ENCODE measurements at places on chromosomes 5 and 9.

GRCh38 chr9:130542457-130543228 lies 36.7 kb upstream of the FUBP3 start:
- DNase-seq = no peak

GRCh38 chr9:121604242-121604641 lies 47.2 kb upstream of the DAB2IP start:
- DNase-seq = no peak

DNA sequence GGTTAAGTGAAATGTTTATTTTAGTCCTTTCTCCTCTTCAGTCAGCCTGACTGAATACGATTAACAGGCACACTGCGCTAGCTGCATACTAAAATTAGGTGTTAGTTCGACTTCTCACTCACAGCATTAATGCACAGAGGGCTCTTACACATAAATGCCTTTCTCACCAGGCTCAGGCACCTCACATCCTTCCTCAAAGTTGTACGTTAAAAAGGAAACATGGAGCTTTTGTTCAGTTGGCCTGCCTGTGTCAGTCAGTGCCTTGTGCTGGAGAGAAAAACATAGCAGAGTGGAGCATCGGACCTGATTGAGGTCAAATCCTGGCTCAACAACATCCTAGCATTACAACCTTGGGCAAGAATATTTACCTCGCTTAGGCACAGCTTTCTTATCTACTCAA lies 236.0 kb upstream of the ZNF462 start:
- no peak for DNase-seq

- DNase-seq = no peak
These were observed 68.4 kb downstream of the PAM start for GRCh38 chr5:102823441-102823874.

- DNase-seq = no peak
These were observed 85.6 kb downstream of the GADD45G start for GRCh38 chr9:89690334-89690912.

DNA sequence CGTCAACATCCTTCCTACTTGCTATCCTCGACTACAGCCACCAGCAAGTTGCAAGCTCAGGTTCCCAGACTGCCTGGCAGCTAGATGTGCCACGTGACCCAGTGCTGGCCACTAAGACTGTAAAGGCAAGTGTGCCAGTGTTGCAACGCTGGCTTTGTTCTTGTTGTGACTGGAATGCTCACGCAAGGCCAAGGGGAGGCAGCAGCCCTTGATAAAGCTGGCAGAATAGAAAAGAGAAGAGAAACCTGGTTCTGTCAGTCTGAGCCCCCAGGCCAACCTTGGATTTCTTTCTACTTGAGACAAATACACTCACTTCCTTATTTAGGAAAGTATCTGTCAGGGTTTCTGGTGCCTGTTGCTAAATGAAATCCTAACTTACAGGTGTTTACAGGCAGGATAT lies 113.0 kb downstream of the KLHL3 start:
- no peak for DNase-seq

- DNase-seq = no peak
These were observed 148.9 kb downstream of the DOCK2 start for GRCh38 chr5:169785771-169786618.

GRCh38 chr5:14445576-14446290 lies 135.9 kb upstream of the OTULINL start:
- DNase-seq = no peak

GRCh38 chr5:158841481-158842276 lies 258.0 kb downstream of the EBF1 start:
- no peak for DNase-seq

- DNase-seq = no peak
These were observed 13.5 kb upstream of the DRD1 start for GRCh38 chr5:175457466-175457865.

GRCh38 chr9:89591274-89592212 lies 13.3 kb upstream of the GADD45G start:
- DNase-seq = no peak

- DNase-seq = no peak
These were observed 479.5 kb upstream of the PAPPA start for GRCh38 chr9:115674091-115674490.

GRCh38 chr9:120156376-120156775 lies 423.6 kb downstream of the CDK5RAP2 start:
- no peak for DNase-seq

Measured in activated CD4-positive, alpha-beta T cell treated with anti-CD3 and anti-CD28 coated beads, Interleukin-2, amount 50 U/mL, for 1 hour (primary cell).